GM12878 (cell line): ENCODE measurements at places on chromosomes 11 and 22. TPM values are rescaled to one million over a fixed set of nuclear protein-coding genes. Genes with fewer than 3 reads are reported as not detected.

The SPDYC gene
- not detected in 2 replicates for polyA plus RNA-seq

The TSPAN32 gene
- polyA plus RNA-seq: not detected in 2 replicates

The RIMBP3B gene
- polyA plus RNA-seq: 0.11 and 0.12 TPM in 2 replicates

The RIBC2 gene
- polyA plus RNA-seq: not detected in 2 replicates

The MYEOV gene
- polyA plus RNA-seq: not detected in 2 replicates

The ADORA2A gene
- 15.8 and 16.7 TPM in 2 replicates for polyA plus RNA-seq

The TMEM191B gene
- 0.58 and 1.0 TPM in 2 replicates for polyA plus RNA-seq

The SPI1 gene
- 9.5 and 15.0 TPM in 2 replicates for polyA plus RNA-seq

The SGSM1 gene
- not detected in 2 replicates for polyA plus RNA-seq

The MS4A6E gene
- 0.23 and 0.39 TPM in 2 replicates for polyA plus RNA-seq

The MRGPRE gene
- polyA plus RNA-seq: not detected in 2 replicates

The PARVG gene
- polyA plus RNA-seq: 72.0 and 78.0 TPM in 2 replicates

The SLCO2B1 gene
- 0.27 and 0.50 TPM in 2 replicates for polyA plus RNA-seq

The SLC25A17 gene
- 75.2 and 77.7 TPM in 2 replicates for polyA plus RNA-seq

The NELL1 gene
- not detected in 2 replicates for polyA plus RNA-seq

The THAP7 gene
- polyA plus RNA-seq: 54.4 and 59.9 TPM in 2 replicates

The TMEM121B gene
- not detected in 2 replicates for polyA plus RNA-seq

The BTBD18 gene
- polyA plus RNA-seq: 0.45 and 0.58 TPM in 2 replicates

The GNG3 gene
- polyA plus RNA-seq: 0.61 and 0.62 TPM in 2 replicates

The CXCR5 gene
- 0.48 and 0.63 TPM in 2 replicates for polyA plus RNA-seq

The PIK3IP1 gene
- 2.4 and 3.1 TPM in 2 replicates for polyA plus RNA-seq

The SLC43A3 gene
- polyA plus RNA-seq: 178 and 189 TPM in 2 replicates

The SPTBN2 gene
- 0.12 TPM in 1 of 2 replicates, not detected in the other for polyA plus RNA-seq

The MCHR1 gene
- 0.20 TPM in 1 of 2 replicates, not detected in the other for polyA plus RNA-seq

The OR51B6 gene
- not detected in 2 replicates for polyA plus RNA-seq

The MS4A8 gene
- 0.11 TPM in 1 of 2 replicates, not detected in the other for polyA plus RNA-seq

The TBX10 gene
- not detected in 2 replicates for polyA plus RNA-seq

The NRGN gene
- 1.1 and 1.2 TPM in 2 replicates for polyA plus RNA-seq

The MYRF gene
- polyA plus RNA-seq: 0.45 and 0.50 TPM in 2 replicates

The TRIM6 gene
- 3.4 and 4.3 TPM in 2 replicates for polyA plus RNA-seq

The PRDM11 gene
- 0.09 and 0.10 TPM in 2 replicates for polyA plus RNA-seq

The TPBGL gene
- polyA plus RNA-seq: not detected in 2 replicates

The CDON gene
- polyA plus RNA-seq: 0.23 and 0.32 TPM in 2 replicates

The SCGB1C1 gene
- polyA plus RNA-seq: not detected in 2 replicates

The MN1 gene
- not detected in 2 replicates for polyA plus RNA-seq
